Stimulated activated CD4-positive, alpha-beta T cell treated with anti-CD3 and anti-CD28 coated beads, Interleukin-15, amount 100 ng/mL, for 48 hours (primary cell): ENCODE measurements at places on chromosomes 4 and X.
A peak's percentile ranks its signal among the peaks of the same experiment; 100 is the strongest.

GRCh38 chr4:48017108-48017571 lies 568 bp downstream of the NIPAL1 start:
- peak; percentile 41 for DNase-seq

- no peak for DNase-seq
These were observed 240.1 kb upstream of the CTSO start for GRCh38 chr4:156193800-156194199.

DNA sequence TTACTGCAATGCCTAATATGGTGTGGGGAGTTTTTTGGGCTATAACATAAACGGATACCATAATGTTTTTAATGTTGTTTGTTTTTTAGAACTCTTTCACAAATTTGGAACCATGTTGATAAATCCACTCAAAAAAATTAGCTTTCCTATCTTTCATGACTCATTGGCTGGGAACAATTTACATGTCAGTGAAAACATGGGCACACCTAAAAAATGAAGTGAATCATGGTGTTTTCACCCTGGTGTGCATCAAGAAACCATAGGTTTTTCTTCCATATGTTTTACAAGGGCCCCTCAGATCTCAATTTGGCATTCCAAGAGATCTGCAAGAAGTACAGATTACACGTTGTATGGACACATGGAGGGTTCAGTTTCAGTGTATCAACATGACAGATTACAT lies 207.1 kb downstream of the NWD2 start:
- no peak for DNase-seq

- DNase-seq: no peak
These were observed 47.7 kb downstream of the C4orf50 start for GRCh38 chr4:5970381-5971077.

DNA sequence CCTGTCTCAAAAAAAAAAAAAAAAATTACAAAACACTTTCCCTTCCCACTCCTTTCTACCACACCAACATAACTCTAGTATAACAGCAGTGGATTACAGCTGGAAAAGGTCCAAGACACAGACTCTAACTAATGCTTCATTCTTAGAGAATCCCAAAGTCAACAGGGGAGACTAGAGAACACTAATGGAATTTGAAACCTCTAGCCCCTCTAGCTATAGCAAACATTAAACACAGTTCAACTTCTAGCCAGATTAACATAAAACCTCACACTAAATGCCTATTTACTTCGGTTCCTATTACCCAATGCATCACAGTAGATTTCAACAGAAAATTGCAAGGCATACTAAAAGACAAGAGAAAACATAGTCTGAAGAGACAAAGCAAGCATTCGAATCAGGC lies 10.5 kb upstream of the DHX15 start:
- no peak for DNase-seq

- no peak for DNase-seq
These were observed 45.4 kb downstream of the CC2D2A start for GRCh38 chr4:15515106-15515505.

DNA sequence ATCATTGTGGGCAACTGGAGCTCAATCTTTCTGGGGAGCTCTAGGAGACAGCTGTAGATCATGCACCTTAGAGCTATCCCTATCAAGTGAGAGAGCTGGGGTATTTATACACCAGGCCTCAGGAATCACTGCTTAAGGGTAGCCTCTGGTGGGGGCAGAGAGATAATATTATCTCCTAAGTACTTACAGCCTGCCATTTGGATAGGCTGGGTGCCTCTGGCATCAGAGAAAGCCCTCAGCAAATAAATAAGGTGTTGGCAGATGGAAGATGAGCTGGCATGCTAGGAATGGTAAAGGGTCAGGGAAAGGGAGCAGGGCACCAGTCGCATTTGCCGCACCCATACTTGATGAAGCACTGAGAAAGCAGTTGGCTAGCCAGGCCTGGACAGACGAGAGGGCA lies 75.9 kb downstream of the HCCS start:
- DNase-seq: no peak

- DNase-seq: no peak
These were observed 23.6 kb upstream of the PACRGL start for GRCh38 chr4:20676501-20677197.

- DNase-seq: no peak
These were observed 160.0 kb downstream of the SPCS3 start for GRCh38 chr4:176479767-176480166.

GRCh38 chr4:154854362-154854761 lies 73.3 kb downstream of the RBM46 start:
- DNase-seq: no peak

DNA sequence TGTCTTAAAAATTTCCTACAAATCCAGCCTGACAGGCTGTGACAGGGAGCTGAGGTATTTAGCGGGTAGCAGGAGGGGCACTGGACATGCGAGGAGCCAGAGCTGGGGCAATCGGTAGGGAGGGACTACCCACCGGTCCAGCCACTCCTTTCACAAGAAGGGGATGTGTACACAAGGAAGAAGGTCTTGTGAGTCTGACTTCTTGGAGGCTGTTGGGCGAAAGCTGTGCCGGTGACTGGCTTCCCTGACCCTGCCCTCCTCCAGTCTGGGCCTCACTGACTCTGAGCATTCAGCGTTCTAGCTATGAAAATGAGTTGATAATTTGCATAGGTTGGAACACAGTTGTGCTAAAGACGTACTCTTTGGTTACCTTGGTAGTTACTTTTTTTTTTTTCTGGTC lies 12.7 kb upstream of the CXCL8 start:
- no peak for DNase-seq

DNA sequence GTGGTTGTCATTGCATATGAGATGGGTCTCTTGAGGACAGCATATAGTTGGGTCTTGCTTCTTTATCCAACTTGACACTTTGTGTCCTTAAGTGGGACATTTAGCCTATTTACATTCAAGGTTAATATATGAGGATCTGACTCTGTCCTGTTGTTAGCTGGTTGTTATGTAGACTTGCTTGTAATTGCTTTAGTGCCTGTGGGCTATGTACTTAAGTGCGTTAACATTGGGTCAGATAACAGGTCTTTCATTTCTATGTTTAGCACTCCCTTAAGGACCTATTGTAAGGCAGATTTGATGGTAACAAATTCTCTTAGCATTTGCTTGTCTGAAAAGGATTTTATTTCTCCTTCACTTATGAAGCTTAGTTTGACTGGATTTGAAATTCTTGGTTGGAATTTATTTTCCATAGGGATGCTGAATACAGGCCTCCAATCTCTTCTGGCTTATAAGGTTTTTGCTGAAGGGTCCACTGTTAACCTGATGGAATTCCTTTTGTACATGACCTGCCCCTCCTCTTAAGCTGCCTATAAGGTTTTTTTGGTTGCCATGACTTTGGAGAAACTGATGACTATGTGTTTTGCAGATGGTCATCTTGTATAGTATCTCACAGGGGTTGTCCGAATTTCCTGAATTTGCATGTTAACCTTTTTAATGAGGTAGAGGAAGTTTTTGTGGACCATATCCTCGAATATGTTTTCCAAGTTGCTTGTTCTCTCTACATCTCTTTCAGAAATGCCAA lies 162.0 kb downstream of the NKX6-1 start:
- no peak for DNase-seq

GRCh38 chr4:155073852-155074251 lies 134.6 kb upstream of the NPY2R start:
- no peak for DNase-seq

DNA sequence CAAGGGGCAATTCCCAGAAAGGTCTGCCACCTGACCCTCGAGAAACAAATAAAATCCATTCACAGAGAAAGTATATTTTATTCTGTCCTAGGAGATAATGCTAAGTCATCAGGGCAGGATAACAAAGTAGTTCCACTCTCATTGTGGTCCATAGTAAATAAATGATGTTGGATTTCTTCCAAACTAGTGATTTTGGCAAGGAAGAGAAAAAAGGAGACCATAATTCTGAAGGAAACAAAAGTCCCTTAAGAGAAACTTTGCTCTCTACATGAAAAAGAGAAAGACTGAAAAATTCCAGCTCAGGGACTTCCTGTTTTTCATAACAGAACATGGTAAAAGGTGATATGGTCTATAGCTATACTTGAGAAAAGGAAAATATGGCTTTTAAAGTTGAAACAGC lies 71.5 kb upstream of the DDX60 start:
- no peak for DNase-seq

GRCh38 chrX:1274786-1275185 lies 6.2 kb downstream of the CSF2RA start:
- no peak for DNase-seq

GRCh38 chrX:96685210-96686099 lies 813 bp downstream of the DIAPH2 start:
- DNase-seq: peak; percentile 26

DNA sequence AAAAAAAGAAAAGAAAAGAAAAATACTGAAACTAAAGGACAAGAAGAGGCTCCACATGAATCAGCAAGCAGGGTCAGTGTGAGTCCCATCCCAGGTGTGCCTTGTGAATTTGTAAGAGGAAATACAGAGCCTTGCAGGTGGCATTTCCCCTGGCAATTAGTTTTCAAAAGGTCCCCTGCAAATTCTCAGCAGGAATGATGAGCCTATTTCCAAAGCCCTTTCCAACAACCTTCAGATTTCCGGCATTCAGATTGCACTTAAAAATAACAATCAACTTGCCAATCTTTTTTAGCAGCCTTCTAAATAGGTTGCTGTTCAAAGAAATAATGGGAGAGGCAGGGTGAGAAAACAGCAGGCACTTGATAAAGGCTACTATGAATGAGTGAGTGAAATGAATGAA lies 66.4 kb upstream of the OR13H1 start:
- no peak for DNase-seq

DNA sequence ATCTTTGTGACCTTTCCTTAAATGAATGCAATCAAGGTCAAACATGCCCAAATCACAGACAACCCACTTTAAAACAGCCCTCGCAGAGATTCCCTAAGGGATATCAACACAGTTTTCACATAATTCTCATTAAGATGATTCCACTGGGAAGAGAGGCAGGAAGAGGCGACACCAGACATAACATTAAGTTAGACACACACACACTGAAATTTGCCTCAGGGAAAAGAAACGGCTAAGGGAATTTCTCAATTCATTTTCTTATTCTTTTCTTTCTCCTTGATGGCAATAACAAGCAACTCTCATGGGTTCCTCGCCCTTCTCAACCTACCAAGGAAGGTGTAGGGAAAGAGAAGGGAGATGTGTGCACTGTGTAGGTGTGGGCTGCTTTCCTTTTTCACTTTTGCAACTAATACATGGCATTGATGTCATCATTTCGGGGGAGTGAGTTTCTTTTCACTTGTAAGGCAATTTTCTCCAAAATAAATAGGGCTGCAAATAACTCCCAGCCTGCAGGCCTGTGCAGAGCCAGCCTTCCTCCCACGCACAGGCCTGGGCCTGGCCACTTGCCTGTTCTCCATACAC lies 41.4 kb downstream of the SOD3 start:
- no peak for DNase-seq

GRCh38 chrX:72079607-72080006 lies 52.1 kb downstream of the RTL5 start:
- no peak for DNase-seq

DNA sequence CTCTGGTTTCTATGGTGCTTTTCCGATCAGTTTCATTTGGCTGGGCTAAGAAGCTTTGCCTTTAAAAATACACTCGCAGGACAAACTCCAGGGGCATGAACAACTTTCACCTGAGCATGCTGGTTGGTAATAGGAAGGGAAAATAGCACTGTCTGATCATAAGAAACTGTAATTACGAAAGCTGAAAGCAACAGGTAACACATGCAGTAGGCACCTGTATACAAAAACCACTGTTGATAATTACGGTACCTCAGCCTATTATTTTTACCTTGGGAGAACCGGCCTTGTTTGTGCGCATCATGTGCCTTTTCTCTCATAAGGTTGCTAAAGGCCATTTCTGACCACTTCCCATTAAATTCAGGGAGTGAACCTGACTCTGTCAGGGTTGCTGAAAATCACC lies 45.7 kb downstream of the RTL9 start:
- no peak for DNase-seq

DNA sequence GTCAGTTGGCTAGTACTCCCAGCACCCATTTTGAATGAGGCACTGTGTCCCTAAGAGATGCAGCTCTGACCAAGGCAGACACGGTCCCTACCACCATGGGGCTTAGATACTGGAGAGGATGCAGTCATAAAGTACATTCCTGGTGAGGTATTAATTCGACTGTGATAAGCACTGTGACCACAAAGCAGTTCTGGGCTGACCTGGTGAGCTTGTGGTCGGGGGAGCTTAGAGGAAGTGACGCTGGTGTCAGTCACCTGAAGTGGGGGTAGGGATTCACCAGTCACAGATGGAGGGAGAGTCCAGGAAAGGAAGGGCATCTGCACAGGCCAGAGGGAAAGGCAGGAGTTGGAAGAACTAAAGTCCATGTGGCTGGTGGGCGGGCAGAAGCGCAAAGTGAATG lies 15.8 kb upstream of the CLTRN start:
- DNase-seq: no peak

- DNase-seq: no peak
These were observed 65.4 kb upstream of the TRPC3 start for GRCh38 chr4:122017296-122017695.

GRCh38 chr4:123291329-123291728 lies 105.3 kb upstream of the SPRY1 start:
- DNase-seq: no peak

DNA sequence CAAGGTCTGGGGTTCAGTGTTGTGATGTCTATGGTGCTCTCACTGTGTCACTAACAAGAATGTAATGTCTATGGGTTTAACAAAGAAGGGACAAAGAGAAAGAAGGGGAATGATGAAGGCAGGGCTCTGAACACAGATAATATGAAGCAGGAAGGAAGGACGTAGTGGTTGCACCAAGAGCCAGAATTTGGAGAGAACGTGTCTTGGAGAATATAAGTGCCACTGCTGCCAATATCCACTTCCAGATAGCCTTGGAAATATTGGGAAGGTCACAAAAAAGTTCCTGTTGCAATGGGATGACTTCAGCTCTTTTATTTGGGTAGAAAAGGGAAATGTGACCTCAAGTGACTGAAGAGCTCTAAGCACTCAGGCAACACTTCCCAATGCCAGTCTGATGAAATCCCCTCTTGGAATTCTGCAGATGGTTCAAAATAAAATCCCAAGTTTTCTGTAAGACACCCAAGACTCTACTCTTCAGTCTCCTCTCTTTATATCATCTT lies 131.8 kb downstream of the PRKX start:
- no peak for DNase-seq

- peak; percentile 42 for DNase-seq
These were observed 12.2 kb downstream of the ARHGEF6 start for GRCh38 chrX:136768469-136769084.

- DNase-seq: no peak
These were observed 90.9 kb upstream of the SPRY1 start for GRCh38 chr4:123305736-123306135.

GRCh38 chr4:152327606-152328453 lies 208.1 kb downstream of the FBXW7 start:
- no peak for DNase-seq

DNA sequence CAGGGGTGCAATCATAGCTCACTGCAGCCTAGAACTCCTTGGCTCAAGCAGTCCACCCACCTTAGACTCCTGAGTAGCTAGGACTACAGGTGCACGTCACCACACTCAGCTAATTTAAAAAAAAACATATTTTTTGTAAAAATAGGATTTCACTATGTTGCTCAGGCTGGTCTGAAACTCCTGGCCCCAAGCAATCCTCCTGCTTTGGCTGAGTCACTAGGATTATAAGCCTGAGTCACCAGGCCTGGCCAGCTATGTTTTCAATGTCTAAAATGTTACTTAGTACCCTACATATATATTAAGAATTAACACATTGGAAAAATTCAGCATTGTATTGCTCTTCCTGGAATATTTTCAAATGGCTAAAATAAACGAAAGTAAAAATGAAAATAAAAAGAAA lies 37.5 kb downstream of the PNPLA4 start:
- no peak for DNase-seq

GRCh38 chr4:55795341-55795740 lies 24.2 kb upstream of the EXOC1L start:
- DNase-seq: no peak

GRCh38 chr4:116501954-116502353 lies 583.4 kb downstream of the TRAM1L1 start:
- DNase-seq: no peak
